Fibroblast of skin of right biceps (primary cell): ENCODE measurements at places on chromosomes 6 and 20.

- DNase-seq: no peak
Observed at GRCh38 chr6:36142971-36143838, 12.9 kb downstream of the MAPK13 start.

GRCh38 chr6:23659125-23659524 is 466.9 kb upstream of the NRSN1 start:
- peak; percentile 30 for DNase-seq

- no peak for DNase-seq
Observed at GRCh38 chr20:62906209-62906608, 20.1 kb downstream of the DIDO1 start.

- no peak for DNase-seq
Observed at GRCh38 chr6:114170958-114171387, 171.8 kb downstream of the HS3ST5 start.

DNA sequence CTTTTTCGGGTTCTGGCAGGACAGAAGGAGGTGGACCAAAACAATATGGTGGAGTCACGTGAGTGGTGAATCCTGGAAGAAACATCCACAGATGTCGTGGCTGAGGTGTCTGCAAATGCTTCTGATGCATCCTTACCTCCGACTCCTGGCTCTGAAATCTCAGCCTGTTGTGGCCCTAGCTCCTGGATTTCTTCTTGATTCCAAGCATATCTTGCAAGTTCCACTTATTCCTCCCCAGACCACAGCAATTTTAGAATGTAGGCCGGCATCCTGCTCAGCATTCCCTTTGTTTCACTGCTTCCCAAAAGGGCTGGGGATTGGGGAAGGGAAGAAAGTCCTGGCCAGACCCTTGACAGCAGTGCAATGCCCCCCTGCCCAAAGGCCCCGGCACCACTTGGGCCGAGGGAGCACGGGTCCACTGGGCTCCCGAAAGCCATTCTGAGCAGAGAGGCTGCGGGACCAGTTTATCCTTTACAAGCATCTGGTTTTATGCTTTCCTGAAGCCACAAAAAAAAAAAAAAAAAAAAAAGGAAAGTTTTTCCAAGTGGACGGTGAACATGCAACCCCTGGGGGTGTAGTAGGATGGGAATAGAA is 200.9 kb upstream of the RNF24 start:
- peak; percentile 77 for DNase-seq

DNA sequence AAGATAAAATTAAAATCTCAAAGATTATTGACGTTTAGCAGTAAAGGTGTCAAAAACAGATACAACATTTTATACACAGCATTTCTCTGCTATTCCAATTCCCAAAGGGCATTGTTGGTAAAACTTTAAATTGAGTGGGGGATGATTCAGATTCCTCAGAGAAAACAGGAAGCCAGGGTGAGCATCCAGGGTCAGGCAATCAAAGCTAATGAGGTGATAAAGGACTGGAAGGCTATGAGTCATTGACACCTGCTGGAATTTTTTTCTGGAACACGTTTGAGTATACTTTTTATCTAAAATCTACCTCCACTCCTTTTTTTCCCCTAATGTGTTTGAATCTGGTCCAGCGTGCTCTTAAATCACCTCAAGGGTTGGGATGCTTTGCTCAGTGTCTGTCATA is 52.2 kb downstream of the FKBP1C start:
- DNase-seq: no peak

DNA sequence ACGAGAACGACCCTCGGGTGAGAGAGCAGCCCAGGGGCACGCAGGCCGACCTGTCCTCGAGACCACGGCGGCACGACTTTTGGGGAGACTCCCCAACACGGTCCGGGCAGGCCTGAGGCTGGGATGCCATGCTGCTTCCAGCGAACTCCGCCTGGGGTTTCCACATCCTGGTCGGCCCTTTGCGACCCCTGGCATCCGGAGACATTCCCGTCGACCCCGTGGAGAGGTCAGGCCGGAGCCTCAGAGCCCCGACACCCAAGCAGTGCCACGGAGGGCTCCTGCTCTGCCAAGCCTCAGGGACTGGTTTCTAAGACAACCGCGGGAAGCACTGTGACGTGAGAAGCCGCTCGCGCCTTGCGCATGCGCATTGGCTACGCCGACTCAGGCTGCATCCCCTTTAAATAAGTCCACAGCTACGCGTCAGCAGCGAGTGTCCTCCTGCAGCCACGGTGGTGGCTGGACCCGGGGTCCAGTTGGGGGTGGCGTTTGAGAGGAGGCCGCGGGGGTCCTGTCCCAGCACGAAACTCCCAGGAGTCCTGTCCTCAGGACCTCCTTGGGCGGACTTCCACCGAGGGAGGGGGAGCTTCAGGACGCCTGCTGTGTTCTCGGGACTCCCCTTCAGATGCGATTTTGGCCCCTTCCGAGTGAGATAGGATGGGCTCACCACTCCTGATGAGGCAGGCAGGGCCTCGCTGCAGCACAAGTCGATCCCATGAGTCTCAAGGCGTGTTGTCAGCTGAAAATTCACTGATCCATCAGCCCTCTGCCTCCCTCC is 1089.3 kb upstream of the DEFB115 start:
- no peak for DNase-seq

GRCh38 chr20:11255860-11256259 is 582.1 kb upstream of the JAG1 start:
- DNase-seq: no peak

GRCh38 chr6:159919011-159919511 is 28.3 kb downstream of the MAS1 start:
- peak; percentile 35 for DNase-seq

- no peak for DNase-seq
Observed at GRCh38 chr20:54995553-54995952, 520.2 kb downstream of the DOK5 start.

- DNase-seq: no peak
Observed at GRCh38 chr20:10002866-10003265, 31.9 kb upstream of the ANKEF1 start.

GRCh38 chr6:167996424-167997199 is 859 bp upstream of the KIF25 start:
- no peak for DNase-seq

DNA sequence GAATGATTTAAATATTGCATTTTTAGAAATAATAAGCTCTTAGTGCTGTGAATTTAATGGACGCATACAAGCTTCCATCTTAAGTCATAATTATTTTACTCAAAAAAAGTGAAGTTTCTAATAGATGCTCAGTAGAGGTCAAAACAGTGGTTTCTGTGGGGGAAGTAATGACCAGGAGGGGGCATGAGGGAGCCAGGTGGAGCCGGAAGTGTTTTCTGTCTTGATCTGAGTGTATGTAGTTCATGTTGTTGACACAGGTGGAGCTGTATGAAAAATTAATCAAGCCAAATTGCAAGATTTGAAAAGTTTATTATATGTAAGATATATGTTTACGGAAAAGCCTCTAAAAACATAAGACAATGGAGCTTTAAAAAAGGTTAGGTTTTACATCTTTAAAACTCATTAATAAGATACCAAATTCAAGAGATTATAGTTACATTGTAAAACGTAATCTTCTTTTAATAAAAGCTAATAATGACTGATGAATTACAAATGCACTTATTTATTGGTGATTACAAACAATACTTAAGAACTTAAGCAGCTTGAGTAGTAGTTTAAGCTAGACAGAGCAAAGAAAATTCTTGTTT is 68.0 kb downstream of the PLAGL1 start:
- DNase-seq: peak; percentile 30

GRCh38 chr6:117482240-117483003 is at the start of gene DCBLD1:
DCBLD1 (plus strand) TSS chr6:117482674; CDS start chr6:117482782, 108 bp downstream.
- DNase-seq: peak; percentile 81

- DNase-seq: no peak
Observed at GRCh38 chr6:73528897-73529296, 8.1 kb upstream of the EEF1A1 start.

GRCh38 chr6:19988555-19988954 is 151.4 kb downstream of the ID4 start:
- peak; percentile 5 for DNase-seq

DNA sequence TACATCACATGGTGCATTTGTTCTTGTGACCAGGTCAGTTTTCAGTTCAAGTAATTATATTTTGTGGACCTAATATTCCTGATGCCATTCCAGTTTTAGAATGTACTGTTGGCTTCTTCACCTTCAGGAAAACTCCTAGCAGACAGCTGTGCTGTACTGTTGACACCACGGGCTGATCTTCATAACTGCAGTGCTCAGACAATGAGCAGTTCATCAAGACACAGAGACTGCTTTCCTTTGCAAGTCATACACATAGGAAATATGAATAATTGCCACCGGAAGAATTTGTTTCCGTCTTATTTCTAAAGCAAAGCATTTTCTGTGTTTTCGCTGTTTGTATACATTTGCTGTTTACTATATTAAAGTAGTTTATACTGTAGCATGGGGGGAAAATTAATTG is 89.8 kb downstream of the C6orf118 start:
- DNase-seq: no peak

GRCh38 chr20:60228255-60228654 is 270.0 kb downstream of the CDH26 start:
- no peak for DNase-seq
